Effector memory CD4-positive, alpha-beta T cell (primary cell): ENCODE measurements at places on chromosomes 4 and X.

- no peak overlapping the region for H3K27ac ChIP-seq
- H3K36me3 ChIP-seq, result no peaks in the 10 kb centered on the region
- no peaks in the 10 kb centered on the region for H3K4me1 ChIP-seq
- DNase-seq, result no peak
- H3K4me3 ChIP-seq, result no peak overlapping the region
- no peaks in the 10 kb centered on the region for H3K27me3 ChIP-seq
Measured at GRCh38 chr4:53183754-53184153, 182.1 kb downstream of the SCFD2 start.

DNA sequence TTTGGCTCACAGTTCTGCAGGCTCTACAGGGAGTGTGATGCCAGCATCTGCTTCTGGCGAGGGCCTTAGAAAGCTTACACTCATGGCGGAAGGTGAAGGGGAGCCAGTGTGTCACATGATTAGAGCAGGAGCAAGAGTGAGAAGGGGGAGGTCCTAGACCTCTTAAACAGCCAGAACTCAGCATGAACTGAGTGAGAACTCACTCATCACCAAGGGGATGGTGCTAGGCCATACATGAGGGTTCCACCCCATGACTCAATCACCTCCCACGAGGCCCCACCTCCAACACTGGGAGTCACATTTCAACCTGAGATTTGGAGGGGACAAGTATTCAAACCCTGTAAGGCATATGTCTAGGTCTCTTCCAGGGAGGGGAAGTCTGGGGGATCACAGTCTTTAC is 33.4 kb downstream of the SPRY1 start:
- H3K36me3 ChIP-seq, result no peaks in the 10 kb centered on the region
- H3K4me1 ChIP-seq, result no peaks in the 10 kb centered on the region
- no peak for DNase-seq
- H3K4me3 ChIP-seq, result no peak overlapping the region
- H3K27me3 ChIP-seq, result no peaks in the 10 kb centered on the region

DNA sequence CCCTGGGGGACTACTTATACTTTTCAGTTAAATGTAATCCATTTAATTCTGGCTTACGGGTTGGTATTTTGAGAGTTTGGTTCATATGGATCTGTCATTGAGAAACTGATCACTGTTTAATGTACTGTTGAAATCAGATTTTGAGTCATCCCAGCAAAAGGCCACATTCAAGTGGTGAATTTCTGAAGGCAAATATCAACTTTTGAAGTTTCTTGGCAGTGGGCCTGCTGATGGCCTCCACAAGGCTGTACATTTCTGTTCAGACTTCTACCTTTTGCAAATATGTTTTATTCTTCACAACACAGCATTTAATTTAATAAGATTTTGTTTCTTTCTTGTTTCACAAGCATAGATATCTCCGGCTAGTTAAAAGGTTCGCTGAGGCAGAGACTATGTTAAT is 138.7 kb downstream of the PDGFC start:
- H3K4me1 ChIP-seq, result no peaks in the 10 kb centered on the region
- no peak overlapping the region for H3K4me3 ChIP-seq
- no peaks in the 10 kb centered on the region for H3K27me3 ChIP-seq
- no peak overlapping the region for H3K27ac ChIP-seq
- no peaks in the 10 kb centered on the region for H3K36me3 ChIP-seq

DNA sequence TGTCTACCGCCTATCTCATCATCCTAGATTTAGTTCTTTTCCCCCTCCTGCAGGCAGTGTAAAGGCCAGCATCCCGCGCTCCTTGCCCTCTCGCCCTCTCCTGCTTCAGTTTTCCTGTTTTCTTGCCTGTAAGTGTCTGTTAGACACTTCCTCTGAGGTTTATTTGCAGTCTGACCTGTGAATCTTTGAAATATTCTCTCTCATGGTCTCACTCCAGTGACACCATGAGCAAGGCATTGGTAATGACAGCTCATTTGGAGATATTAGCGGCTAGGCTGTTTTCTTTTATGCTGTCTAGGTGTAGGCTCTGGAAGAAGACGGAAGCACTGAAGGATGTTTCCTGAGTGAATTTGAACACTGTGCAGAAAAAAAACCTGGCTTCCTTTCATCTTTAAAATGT is 179.6 kb downstream of the KDR start:
- no peak for DNase-seq
- H3K36me3 ChIP-seq, result no peaks in the 10 kb centered on the region
- H3K4me3 ChIP-seq, result no peak overlapping the region
- no peaks in the 10 kb centered on the region for H3K4me1 ChIP-seq
- no peaks in the 10 kb centered on the region for H3K27me3 ChIP-seq

GRCh38 chr4:184310171-184310567 is 92.5 kb upstream of the ENPP6 start:
- peak; percentile 4 for DNase-seq
- H3K4me3 ChIP-seq, result no peak overlapping the region
- no peaks in the 10 kb centered on the region for H3K27me3 ChIP-seq
- H3K27ac ChIP-seq, result no peak overlapping the region
- no peaks in the 10 kb centered on the region for H3K36me3 ChIP-seq

- no peaks in the 10 kb centered on the region for H3K27me3 ChIP-seq
- no peaks in the 10 kb centered on the region for H3K36me3 ChIP-seq
- H3K4me3 ChIP-seq, result no peak overlapping the region
Measured at GRCh38 chrX:28988246-28988645, 401.0 kb downstream of the IL1RAPL1 start.

GRCh38 chrX:19334945-19335626 is 8.6 kb upstream of the PDHA1 start:
- H3K27me3 ChIP-seq, result no peaks in the 10 kb centered on the region
- H3K27ac ChIP-seq, result no peak overlapping the region
- no peak overlapping the region for H3K4me3 ChIP-seq
- H3K36me3 ChIP-seq, result no peaks in the 10 kb centered on the region
- no peak for DNase-seq

GRCh38 chr4:73156394-73156793 is 86.9 kb upstream of the COX18 start:
- H3K4me3 ChIP-seq, result no peak overlapping the region
- no peaks in the 10 kb centered on the region for H3K27me3 ChIP-seq
- peaks cover 25% of the 10 kb centered on the region for H3K36me3 ChIP-seq
- H3K27ac ChIP-seq, result no peak overlapping the region
- no peak for DNase-seq

DNA sequence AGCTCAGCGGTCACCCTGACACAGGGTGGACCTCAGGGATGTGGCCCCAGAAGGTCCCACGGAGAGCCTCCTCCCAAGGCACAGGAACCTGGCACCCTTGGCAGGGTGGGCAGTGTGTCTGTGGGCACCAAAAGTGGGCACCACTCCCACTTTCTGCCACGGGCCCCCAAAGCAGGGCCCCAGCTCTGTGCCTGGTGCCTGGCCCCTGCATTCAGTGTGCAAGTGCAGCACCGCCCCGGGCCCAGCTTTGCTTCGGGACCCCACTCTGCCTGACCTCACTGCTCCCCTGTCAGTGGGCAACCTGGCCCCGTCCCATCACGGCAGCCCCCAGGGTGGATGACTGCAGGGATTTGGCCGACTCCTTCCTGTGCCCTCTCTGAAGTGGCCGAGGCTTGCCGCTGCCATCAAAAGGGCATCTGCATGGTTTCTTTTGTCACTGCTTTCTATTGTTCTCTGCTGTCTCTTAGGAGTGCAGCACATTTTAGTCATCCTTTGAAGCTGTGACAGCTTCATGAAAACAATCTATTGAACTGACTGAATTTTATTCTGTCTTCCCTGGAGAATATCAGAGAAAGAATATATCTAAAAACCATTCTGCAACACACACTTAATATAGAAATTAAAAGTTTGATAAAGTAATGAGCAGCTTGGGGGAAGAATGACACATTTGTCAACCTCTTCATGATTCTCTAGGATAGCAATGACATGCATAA is 302.4 kb downstream of the FAM47B start:
- no peaks in the 10 kb centered on the region for H3K4me1 ChIP-seq
- no peak overlapping the region for H3K4me3 ChIP-seq
- DNase-seq, result no peak
- H3K36me3 ChIP-seq, result no peaks in the 10 kb centered on the region
- no peak overlapping the region for H3K27ac ChIP-seq

- no peak overlapping the region for H3K4me3 ChIP-seq
- DNase-seq, result no peak
Measured at GRCh38 chr4:95465010-95465409, 83.8 kb downstream of the UNC5C start.

- H3K4me3 ChIP-seq, result no peak overlapping the region
- no peaks in the 10 kb centered on the region for H3K27me3 ChIP-seq
- no peaks in the 10 kb centered on the region for H3K36me3 ChIP-seq
- H3K27ac ChIP-seq, result no peak overlapping the region
- no peak for DNase-seq
Measured at GRCh38 chr4:120821977-120822376, 100.5 kb downstream of the PRDM5 start.

- DNase-seq, result no peak
- no peak overlapping the region for H3K4me3 ChIP-seq
- H3K27me3 ChIP-seq, result no peaks in the 10 kb centered on the region
- peaks cover 39% of the 10 kb centered on the region for H3K36me3 ChIP-seq
- no peak overlapping the region for H3K27ac ChIP-seq
Measured at GRCh38 chrX:65726715-65727114, 59.3 kb downstream of the MSN start.

DNA sequence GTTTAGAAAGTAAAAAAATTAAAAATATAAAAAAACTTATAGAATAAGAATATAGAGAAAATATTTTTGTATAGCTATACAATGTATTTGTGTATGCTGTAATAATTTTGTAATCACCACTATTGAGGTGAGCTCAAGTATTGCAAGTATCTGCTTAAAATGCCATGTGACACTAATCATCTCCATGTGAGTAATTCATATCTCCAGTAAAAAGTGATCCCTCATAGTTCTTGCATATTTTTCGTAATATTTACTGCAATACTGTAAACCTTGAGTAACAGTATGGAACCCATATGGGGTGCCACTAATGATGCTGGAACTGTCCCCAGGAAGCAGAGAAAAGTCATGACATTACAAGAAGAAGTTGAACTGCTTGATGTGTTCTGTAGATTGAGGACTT is 43.2 kb upstream of the HUWE1 start:
- no peaks in the 10 kb centered on the region for H3K36me3 ChIP-seq
- H3K27ac ChIP-seq, result no peak overlapping the region
- no peaks in the 10 kb centered on the region for H3K27me3 ChIP-seq
- H3K4me1 ChIP-seq, result no peaks in the 10 kb centered on the region
- no peak for DNase-seq
- no peak overlapping the region for H3K4me3 ChIP-seq

- H3K4me1 ChIP-seq, result no peaks in the 10 kb centered on the region
- no peak for DNase-seq
- H3K27me3 ChIP-seq, result no peaks in the 10 kb centered on the region
- no peaks in the 10 kb centered on the region for H3K36me3 ChIP-seq
Measured at GRCh38 chr4:15547392-15547791, 77.7 kb downstream of the CC2D2A start.

DNA sequence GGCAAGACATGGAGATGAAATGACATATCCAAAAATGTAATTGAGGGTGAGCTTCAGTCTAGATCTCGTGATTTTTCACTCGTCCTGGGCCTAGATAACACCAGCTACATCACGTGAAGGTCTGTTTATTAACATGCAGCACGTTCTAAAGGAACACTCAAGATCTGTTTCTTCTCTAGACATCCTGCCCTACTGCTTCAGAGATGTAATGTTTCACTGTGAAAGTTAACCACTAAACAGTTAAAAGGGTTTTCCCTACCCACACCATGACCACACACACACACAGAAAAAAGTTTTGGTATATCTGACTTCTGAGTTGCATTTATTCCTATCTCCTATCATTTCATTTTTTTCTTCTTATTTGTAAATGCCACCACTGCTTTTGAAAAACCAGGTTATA is 52.3 kb upstream of the SMIM31 start:
- no peaks in the 10 kb centered on the region for H3K27me3 ChIP-seq
- DNase-seq, result no peak
- H3K27ac ChIP-seq, result no peak overlapping the region
- no peaks in the 10 kb centered on the region for H3K4me1 ChIP-seq
- no peaks in the 10 kb centered on the region for H3K36me3 ChIP-seq

- DNase-seq, result no peak
- H3K27me3 ChIP-seq, result no peaks in the 10 kb centered on the region
- H3K4me1 ChIP-seq, result no peaks in the 10 kb centered on the region
- no peak overlapping the region for H3K4me3 ChIP-seq
- H3K27ac ChIP-seq, result no peak overlapping the region
Measured at GRCh38 chrX:136806891-136807410, 26.2 kb upstream of the ARHGEF6 start.

DNA sequence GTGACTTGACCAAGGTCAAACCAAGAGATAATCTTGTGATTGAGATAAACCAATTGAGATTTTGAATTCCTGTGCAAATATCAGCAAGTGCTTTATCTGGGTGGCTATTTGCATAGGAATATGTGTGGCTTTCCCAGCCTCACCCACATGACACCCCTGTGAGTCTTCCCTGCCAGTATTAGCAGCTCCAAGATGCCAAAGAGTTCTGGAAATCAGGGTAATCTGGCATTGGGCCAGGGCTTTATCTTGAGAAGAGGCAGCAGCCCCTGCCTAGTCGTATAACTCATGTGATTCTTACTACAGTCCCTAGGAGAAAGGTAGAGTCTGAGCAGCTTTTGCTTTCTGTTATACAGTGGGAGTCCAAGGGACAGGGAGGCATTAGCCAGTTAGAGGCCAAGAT is 87.7 kb downstream of the RLIM start:
- H3K27me3 ChIP-seq, result no peaks in the 10 kb centered on the region
- H3K4me1 ChIP-seq, result no peaks in the 10 kb centered on the region
- no peaks in the 10 kb centered on the region for H3K36me3 ChIP-seq

- no peak for DNase-seq
- H3K4me1 ChIP-seq, result no peaks in the 10 kb centered on the region
- H3K27ac ChIP-seq, result no peak overlapping the region
- H3K4me3 ChIP-seq, result no peak overlapping the region
- no peaks in the 10 kb centered on the region for H3K36me3 ChIP-seq
- H3K27me3 ChIP-seq, result no peaks in the 10 kb centered on the region
Measured at GRCh38 chrX:15160558-15161095, 109.3 kb downstream of the ASB9 start.

- no peaks in the 10 kb centered on the region for H3K27me3 ChIP-seq
- no peaks in the 10 kb centered on the region for H3K36me3 ChIP-seq
- no peak overlapping the region for H3K27ac ChIP-seq
- DNase-seq, result no peak
- H3K4me3 ChIP-seq, result no peak overlapping the region
- H3K4me1 ChIP-seq, result no peaks in the 10 kb centered on the region
Measured at GRCh38 chr4:64000241-64000640, 409.0 kb downstream of the TECRL start.
